T1000 (cell line): ENCODE measurements at places on chromosomes 11 and 22.
A peak's percentile ranks its signal among the peaks of the same experiment; 100 is the strongest.

GRCh38 chr11:61536676-61537270 is 28.2 kb downstream of the LRRC10B start:
- no peak for DNase-seq

- DNase-seq = no peak
These were observed 30.5 kb downstream of the YDJC start for GRCh38 chr22:21599053-21599893.

DNA sequence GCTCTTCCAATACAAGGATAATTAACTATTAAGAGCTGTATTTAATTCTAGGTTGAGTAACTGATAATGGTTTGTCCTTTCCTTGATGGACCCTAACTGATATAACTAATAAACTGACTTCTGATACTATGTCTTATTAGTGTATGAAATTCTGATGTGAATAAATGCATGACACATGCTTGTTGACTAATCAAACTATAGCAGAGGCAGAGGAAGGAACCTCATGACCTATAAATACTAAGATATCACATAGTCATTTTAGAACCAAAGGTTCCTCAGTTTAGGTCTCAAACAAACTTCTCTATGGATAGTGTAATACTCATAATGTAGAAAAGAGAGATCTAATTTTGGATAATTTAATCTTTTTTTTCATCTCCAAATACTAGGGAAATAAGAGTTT is 4.8 kb upstream of the HBD start:
- no peak for DNase-seq

GRCh38 chr11:130650456-130651030 is 202.1 kb downstream of the ADAMTS15 start:
- DNase-seq = no peak

DNA sequence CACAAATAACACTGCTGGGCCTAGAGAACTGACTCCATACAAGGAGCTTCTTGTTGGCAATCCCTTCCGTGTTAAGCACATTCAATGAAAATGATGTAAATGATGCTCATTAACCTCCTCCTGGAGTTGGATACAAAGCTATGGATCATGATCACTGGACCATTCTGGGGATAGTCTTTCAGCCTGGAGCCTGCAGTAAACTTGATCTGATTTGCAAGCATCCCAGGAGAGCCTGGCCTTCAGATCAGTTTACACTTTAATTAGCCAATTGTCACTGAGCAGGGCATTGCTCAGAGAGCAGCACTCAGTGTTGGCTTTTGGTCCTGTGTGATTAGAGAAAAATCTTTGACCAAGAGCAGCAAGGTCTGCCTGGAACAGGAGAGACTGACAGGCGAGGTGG is 45.6 kb downstream of the ARFGAP3 start:
- no peak for DNase-seq

DNA sequence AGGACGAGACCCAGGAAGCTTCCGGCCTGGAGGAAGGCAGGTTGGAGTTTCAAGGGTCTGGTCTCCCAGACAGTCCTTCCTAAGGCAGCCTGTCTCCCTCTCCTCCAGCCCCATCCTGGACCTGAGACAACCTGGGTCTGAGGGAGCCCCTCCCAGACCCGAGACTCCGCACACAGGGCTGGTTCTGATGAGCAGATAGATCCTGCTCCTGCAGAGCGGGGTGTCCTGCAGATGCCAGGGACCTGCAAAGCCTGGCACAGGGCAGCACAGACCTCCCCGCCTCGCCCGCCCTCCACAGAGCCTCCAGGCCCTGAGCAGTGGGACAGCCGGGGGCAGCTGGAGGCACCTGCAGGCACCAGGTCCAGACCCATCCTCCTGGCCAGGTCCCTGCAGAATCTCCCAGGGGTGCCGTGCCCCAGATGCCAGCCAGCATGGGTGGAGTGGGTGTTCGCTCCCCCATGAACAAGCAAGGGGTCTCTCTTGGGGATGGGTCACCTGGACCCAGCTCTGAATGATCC is 7.8 kb downstream of the PIM3 start:
- DNase-seq = no peak

- DNase-seq = no peak
These were observed 2.4 kb downstream of the CTSD start for GRCh38 chr11:1761110-1761856.

- peak; percentile 69 for DNase-seq
These were observed 3.7 kb downstream of the CATSPER1 start for GRCh38 chr11:66022401-66023185.

DNA sequence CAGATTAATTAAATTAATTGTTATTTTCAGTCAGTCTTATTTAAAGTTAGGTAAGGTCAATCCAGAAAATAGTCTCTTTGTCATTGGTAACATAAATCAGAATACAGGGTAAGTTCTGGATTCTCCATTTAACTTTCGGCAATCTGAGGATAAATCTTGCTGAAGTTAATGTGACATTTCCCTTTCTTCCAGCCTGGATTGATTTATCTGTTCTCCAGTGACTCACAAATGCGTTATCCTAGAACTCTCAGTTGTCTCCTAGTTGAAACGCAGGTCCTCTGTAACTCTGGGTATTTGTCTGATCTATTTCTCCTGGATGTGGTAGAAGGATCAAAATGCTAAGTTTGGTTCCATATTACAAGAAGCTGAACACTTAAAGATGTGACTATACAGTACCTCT is 21.0 kb downstream of the OR51E1 start:
- DNase-seq = no peak

- no peak for DNase-seq
These were observed 5.3 kb downstream of the SPTBN2 start for GRCh38 chr11:66723693-66724092.

DNA sequence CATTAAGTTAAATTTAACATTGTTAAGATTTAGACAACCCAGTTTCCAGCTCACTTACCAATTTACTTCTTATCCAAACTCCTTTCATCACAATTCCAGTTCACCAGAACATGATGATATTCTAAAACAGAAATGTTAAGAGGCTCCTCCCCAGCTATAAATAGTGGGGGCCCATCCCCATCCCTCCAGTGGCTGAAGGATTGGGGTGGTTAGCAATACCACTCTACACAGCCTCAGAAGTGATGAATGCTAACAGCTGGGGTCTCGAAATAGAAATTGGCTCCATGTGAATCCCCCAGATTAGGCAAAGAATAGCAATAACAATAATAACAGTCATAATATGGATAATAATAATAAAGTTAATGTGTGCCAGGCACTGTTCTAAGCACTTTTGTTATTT is 97.9 kb upstream of the NCAM1 start:
- DNase-seq = no peak
